ENCODE measurements at places on chromosomes 4 and X.

GRCh38 chrX:128460835-128461234 is 408.6 kb upstream of the ACTRT1 start:
- DNase-seq: no peak

DNA sequence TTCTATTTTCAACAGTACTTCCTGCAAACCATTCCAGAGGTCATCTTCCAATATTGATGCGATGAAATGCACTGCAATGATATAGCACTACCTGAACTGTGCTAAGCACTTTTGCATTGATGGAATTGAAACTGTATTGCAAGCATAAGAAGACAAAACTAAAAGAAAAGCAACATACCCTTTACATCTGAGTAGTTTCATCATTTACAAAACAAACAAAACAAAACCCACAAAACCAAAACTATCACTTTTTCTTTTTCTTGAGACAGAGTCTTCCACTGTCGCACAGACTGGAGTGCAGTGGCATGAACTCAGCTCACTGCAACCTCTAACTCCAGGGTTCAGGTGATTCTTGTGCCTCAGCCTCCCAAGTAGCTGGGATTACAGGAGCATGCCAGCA is 120.1 kb upstream of the NAP1L5 start:
- DNase-seq: no peak

DNA sequence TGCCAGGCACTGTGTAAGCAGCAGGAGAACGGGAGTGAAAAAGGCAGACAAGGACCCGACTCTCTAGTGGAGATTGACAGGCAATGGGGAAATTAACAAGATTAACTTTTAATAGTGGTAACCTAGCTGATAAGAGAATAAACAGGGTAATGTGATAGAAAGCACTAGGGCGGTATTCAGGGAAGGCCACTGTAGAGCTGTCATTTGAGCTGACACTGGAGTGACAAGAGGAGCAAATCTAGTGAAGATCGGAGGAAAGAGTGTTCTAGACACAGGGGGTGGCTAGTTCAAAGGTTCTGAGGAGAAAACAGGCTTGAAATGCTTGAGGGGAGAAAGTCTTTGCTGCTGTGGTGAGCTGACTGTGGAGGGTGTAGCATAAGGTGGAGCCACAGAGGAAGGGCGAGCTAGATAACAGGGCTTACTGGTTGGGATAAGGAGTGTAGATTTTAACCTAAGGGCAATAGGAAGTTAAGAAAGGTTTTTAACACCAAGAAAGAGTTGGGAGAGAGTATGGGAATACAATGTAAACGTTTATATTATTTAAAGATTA is 122.8 kb downstream of the SLC10A7 start:
- no peak for DNase-seq

- DNase-seq: no peak
These were observed 416.6 kb downstream of the IQCM start for GRCh38 chr4:149398993-149399392.

DNA sequence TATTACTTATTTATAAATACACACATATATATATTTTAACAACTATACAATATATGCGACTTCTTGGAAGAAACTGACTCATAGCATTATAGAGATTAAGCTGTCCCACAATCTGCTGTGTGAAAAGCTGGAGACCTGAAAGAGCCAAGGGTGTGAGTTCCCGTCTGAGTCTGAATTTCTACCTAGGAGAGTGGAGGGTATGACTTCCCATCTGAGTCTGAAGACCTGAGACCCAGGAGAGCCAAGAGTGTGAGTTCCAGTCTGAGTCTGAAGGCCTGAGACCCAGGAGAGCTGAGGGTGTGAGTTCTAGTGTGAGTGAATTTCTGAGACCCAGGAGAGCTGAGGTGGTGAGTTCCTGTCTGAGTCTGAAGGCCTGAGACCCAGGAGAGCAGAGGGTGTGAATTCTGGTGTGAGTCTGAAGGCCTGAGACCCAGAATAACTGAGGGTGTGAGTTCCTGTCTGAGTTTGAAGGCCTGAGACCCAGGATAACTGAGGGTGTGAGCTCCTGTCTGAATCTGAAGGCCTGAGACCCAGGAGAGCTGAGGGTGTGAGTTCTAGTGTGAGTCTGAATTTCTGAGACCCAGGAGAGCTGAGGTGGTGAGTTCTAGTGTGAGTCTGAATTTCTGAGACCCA is 8.9 kb upstream of the P2RY8 start:
- DNase-seq: no peak

DNA sequence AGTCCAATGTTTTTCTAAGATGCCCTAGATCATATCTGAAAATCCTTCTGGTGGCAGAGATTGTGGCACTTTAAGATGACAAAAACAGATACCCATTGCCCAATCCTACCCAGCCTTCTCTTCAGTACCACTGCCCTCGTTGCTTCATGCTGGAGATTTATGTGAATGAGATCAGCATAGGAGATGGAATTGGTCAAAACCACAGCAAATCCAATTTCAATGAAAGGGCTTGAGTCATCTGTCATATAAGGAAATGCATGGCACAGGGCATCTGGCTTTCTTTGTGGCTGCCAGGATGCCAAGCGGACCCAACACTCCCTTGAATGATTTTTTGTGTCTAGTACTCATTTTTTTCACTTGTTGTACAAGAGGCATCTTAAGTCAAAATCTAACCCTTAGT is 16.8 kb downstream of the AFF2 start:
- DNase-seq: no peak
